Type B pancreatic cell (in vitro differentiated cells): ENCODE measurements at places on chromosomes 6 and 20. TPM values are rescaled to one million over a fixed set of nuclear protein-coding genes. Genes with fewer than 3 reads are reported as not detected.

DNA sequence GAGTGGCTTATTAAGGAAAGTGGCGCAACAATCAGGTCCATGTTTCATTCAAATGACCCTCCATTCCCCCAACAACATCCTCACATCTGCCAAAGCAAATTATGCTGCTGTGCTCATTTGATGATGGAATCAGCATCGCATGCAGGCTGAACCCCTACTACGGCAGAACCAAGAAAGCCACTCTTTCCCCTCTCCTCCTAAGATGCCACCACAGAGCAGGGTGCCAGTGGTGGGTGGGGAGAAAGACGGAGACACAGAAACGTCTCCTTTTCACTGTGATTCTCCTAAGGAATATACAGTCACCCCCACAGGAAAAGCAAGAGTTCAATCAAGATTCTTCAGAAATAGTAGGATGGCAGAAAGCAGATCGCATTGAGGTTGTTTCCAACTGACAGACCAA is 17.1 kb downstream of the HEBP2 start:
- H3K27me3 ChIP-seq = no peaks in the 10 kb centered on the region
- peaks cover 47% of the 10 kb centered on the region for H3K36me3 ChIP-seq
- H3K4me1 ChIP-seq = no peaks in the 10 kb centered on the region

DNA sequence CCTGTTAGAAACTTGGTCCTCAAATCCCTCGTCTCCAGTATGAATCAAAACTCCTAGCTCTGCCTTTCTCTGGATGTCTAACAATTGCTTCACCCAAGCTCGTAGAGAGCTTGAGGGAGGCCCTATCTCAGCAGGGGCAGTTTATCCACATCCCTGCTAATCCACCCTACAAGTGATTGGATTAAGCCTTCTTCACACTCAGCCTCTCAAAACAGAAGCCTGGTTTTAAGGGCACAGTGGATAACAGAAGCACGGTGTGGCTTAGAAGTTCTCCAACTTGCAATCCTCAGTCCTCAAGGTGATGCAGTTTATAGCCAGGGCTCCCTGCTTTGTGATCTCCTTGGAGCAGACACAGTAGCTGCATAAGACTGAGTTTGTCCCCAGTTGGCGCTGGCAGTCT is 383.9 kb downstream of the KIF16B start:
- peaks cover 3% of the 10 kb centered on the region for H3K27me3 ChIP-seq
- H3K4me3 ChIP-seq = no peak overlapping the region
- no peak overlapping the region for H3K27ac ChIP-seq
- H3K36me3 ChIP-seq = no peaks in the 10 kb centered on the region
- no peak for DNase-seq

PXDC1 gene
- 23.6 and 57.2 TPM in 2 replicates for total RNA-seq

SIRPA gene
- 11.4 and 12.3 TPM in 2 replicates for total RNA-seq

DNA sequence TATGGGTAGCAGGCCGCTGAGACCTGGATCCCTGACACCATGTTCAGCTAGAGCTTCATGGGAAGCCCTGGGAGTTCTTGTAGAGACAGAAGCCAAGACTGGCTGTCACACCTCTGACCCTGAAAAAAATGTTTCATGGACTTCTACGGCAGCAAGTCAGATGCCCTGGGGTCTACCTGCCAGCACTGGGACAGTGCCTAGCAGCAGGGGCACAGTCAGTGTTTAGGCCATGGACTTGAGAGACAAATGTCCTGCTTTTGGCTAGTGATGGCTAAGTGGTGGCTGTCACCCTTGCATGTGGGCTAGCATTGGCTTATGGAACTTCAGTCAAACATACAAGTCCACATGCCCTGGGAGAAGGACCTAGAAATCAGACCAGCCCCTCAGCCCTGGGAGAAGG is 41.3 kb upstream of the SSTR4 start:
- no peak overlapping the region for H3K4me3 ChIP-seq
- H3K4me1 ChIP-seq = peaks cover 5% of the 10 kb centered on the region
- H3K36me3 ChIP-seq = no peaks in the 10 kb centered on the region

DNA sequence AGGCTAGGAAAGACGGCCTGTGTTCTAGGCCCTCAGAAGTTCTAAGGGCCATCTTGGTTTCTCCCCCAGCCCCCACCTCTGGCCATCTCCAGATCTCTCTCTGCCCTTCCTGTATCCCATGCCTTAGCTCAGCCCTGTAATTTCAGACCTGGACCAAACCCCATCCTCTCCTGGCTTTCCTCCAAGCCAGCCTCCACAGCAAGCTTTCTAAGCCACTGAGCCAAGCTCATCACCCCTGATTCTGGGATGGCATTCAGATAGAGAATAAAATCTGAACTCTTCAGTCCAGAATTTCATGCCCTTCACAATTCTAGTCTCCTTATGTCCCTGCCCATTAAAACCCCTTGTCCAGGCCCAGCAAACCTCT is 18.9 kb upstream of the CCM2L start:
- H3K4me1 ChIP-seq = no peaks in the 10 kb centered on the region
- no peaks in the 10 kb centered on the region for H3K36me3 ChIP-seq
- DNase-seq = no peak
- no peak overlapping the region for H3K4me3 ChIP-seq
- peaks cover 63% of the 10 kb centered on the region for H3K27me3 ChIP-seq

DNA sequence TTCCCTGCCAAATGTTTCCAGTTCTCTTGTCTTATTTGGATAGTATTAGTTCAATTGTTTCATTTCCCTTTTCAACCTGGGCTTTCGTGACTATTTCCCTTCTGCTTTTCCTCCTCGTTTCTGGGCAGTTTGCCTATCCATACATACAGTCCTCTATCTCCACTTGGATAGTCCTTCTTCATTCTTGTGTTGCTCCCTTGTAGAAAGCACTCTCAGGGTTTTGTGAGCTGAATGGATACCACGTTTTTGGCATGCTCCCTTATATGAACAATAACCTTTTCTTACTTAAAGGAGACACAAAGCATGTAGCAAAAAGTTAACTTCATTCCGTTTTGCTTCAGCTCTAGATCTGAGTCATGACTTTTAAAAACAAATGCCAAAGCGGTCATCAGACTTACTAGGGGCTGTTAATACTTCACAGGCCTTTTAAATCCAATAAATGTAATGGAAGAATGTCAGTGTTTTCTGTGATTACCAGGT is 16.6 kb downstream of the CRYBG1 start:
- peaks cover 15% of the 10 kb centered on the region for H3K27me3 ChIP-seq
- no peak for DNase-seq
- H3K4me3 ChIP-seq = no peak overlapping the region
- H3K4me1 ChIP-seq = no peaks in the 10 kb centered on the region
- no peak overlapping the region for H3K27ac ChIP-seq

COL11A2 gene
- 1.3 and 11.9 TPM in 2 replicates for total RNA-seq

DNA sequence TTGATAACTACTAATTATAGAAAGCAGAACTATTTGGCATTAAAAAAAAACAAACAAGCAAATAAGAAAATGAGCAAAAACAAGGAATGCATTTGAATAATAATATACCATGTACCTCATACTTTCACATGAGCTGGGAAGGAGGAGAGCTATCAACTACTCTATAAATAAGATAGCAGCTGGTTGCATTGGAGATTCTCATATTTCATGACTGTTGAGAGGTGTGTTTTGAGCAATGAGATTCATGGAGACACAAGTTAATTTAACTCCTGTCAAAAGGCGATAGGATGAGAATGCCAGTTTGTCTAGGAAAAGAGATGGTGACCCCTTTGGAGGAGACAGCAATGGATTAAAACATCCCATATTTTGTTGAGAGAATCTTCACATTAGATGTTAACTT is 348.8 kb upstream of the SPTLC3 start:
- no peaks in the 10 kb centered on the region for H3K27me3 ChIP-seq
- H3K36me3 ChIP-seq = no peaks in the 10 kb centered on the region
- H3K4me3 ChIP-seq = no peak overlapping the region
- H3K27ac ChIP-seq = no peak overlapping the region
- H3K4me1 ChIP-seq = no peaks in the 10 kb centered on the region
- no peak for DNase-seq

DNA sequence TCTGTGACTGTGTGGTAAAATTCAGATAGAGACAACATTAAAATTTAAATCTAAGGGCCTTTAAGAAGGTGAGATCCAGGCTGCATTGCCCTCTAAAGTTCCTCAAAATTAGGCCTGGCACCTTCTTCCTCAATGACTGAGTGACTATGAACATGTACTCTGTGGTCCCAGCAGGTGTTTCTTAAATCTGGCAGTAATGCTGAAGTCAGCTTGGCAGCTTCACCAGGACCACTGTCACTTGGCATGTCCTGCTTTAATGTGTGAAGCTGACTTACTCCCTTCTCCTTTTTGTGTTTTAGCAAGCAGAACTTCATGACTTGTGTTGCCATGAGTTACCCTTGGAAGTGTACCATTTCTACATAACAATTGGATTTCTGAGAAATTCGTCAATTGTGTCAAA is 141.7 kb downstream of the NKAIN2 start:
- no peaks in the 10 kb centered on the region for H3K36me3 ChIP-seq
- DNase-seq = no peak
- H3K4me1 ChIP-seq = peaks cover 5% of the 10 kb centered on the region
- H3K27me3 ChIP-seq = no peaks in the 10 kb centered on the region

- DNase-seq = no peak
- no peaks in the 10 kb centered on the region for H3K4me1 ChIP-seq
- H3K27ac ChIP-seq = no peak overlapping the region
- H3K27me3 ChIP-seq = no peaks in the 10 kb centered on the region
- no peak overlapping the region for H3K4me3 ChIP-seq
Observed at GRCh38 chr6:135568379-135568778, 70.8 kb upstream of the AHI1 start.

DNA sequence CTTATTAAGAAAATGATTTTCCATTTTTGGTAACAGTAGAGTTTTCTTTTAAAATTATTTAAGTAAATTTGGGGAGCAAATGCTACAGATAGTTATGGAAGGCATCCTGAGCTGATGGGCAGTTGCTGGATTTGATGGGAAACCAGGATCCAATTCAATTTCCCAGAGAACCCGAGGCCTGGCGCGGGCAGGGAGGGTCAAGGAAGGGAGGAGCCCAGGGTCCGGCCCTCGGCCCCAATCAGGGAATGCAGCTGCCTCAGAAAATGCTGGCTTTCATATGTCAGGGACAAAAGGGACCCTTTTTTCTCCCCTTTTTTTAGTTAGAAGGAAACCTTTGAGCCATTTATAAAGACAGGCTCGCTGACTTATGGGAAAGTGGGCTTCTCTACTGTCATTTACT is 42.1 kb downstream of the CTCFL start:
- peaks cover 10% of the 10 kb centered on the region for H3K4me1 ChIP-seq
- no peaks in the 10 kb centered on the region for H3K27me3 ChIP-seq
- H3K27ac ChIP-seq = no peak overlapping the region
- H3K36me3 ChIP-seq = no peaks in the 10 kb centered on the region
- DNase-seq = no peak

GRCh38 chr6:1792989-1793388 is 183.3 kb downstream of the FOXC1 start:
- H3K36me3 ChIP-seq = no peaks in the 10 kb centered on the region
- H3K4me1 ChIP-seq = peaks cover 19% of the 10 kb centered on the region
- no peak for DNase-seq
- no peak overlapping the region for H3K4me3 ChIP-seq

GRCh38 chr6:149284904-149285303 is 32.6 kb upstream of the TAB2 start:
- no peaks in the 10 kb centered on the region for H3K36me3 ChIP-seq
- no peak overlapping the region for H3K27ac ChIP-seq
- H3K4me3 ChIP-seq = no peak overlapping the region
- peaks cover 2% of the 10 kb centered on the region for H3K4me1 ChIP-seq

DNA sequence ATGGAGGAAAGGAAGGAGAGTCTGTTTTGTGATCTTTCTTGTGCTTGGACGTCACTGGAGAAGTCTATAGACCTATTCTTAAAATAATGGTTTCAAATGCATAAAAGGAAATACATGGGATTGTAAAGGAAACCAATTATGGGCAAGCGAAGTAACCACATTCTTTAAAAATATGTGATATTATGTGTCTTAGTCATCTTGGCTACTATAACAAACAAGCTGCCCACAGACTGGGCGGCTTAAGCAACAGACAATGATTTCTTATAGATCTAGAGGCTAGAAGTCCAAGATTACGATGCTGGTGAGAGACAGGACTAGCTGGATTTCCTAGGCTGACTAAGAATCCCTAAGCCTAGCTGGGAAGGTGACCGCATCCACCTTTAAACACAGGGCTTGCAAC is 49.4 kb upstream of the CD83 start:
- no peaks in the 10 kb centered on the region for H3K36me3 ChIP-seq
- peaks cover 6% of the 10 kb centered on the region for H3K4me1 ChIP-seq
- no peak overlapping the region for H3K27ac ChIP-seq
- peaks cover 5% of the 10 kb centered on the region for H3K27me3 ChIP-seq
- H3K4me3 ChIP-seq = no peak overlapping the region

DNA sequence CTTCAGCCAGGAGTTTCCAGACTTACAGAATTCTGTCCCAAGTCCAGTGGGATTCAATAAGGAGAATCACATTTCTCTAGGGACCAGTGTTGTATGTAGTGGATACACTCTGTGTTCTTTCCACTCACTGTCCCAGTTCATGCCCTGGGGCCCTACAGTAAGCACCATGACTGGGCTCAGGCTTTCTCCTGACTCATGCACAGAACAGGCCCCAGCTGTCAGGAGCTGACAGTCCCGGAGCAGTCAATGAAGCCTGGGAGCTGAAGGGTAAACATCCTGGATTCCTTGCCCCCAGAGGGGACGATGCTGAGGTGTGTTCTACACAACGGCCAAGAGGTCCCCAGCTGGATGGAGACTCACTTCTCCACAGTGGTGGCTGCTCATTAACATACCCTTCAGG is 40.2 kb upstream of the LRFN2 start:
- no peak overlapping the region for H3K4me3 ChIP-seq
- no peaks in the 10 kb centered on the region for H3K36me3 ChIP-seq
- H3K27me3 ChIP-seq = peaks cover 12% of the 10 kb centered on the region

GRCh38 chr20:58669287-58670006 is 18.4 kb downstream of the STX16 start:
- H3K27me3 ChIP-seq = no peaks in the 10 kb centered on the region
- no peak overlapping the region for H3K27ac ChIP-seq
- H3K36me3 ChIP-seq = peaks cover 35% of the 10 kb centered on the region
- no peak for DNase-seq
- peaks cover 7% of the 10 kb centered on the region for H3K4me1 ChIP-seq

- no peak overlapping the region for H3K4me3 ChIP-seq
- H3K36me3 ChIP-seq = peaks cover under 1% of the 10 kb centered on the region
- DNase-seq = no peak
- no peaks in the 10 kb centered on the region for H3K27me3 ChIP-seq
- H3K4me1 ChIP-seq = peaks cover 8% of the 10 kb centered on the region
Observed at GRCh38 chr6:11241793-11242201, 9.3 kb upstream of the NEDD9 start.

GRCh38 chr6:118524686-118525085 is 23.4 kb upstream of the PLN start:
- DNase-seq = no peak
- H3K27me3 ChIP-seq = no peaks in the 10 kb centered on the region
- no peak overlapping the region for H3K4me3 ChIP-seq
- no peak overlapping the region for H3K27ac ChIP-seq
- H3K36me3 ChIP-seq = peaks cover 4% of the 10 kb centered on the region

GRCh38 chr6:5506597-5506996 is 245.3 kb downstream of the FARS2 start:
- H3K27ac ChIP-seq = no peak overlapping the region
- no peak overlapping the region for H3K4me3 ChIP-seq
- peaks cover 12% of the 10 kb centered on the region for H3K4me1 ChIP-seq
- no peaks in the 10 kb centered on the region for H3K27me3 ChIP-seq
- no peak for DNase-seq

- no peak overlapping the region for H3K4me3 ChIP-seq
- H3K4me1 ChIP-seq = peaks cover 14% of the 10 kb centered on the region
- no peak overlapping the region for H3K27ac ChIP-seq
- no peak for DNase-seq
Observed at GRCh38 chr6:8061736-8062135, 2.5 kb downstream of the BLOC1S5 start.
